Activated CD4-positive, alpha-beta T cell treated with anti-CD3 and anti-CD28 coated beads, Interleukin-2, amount 10 ng/mL, durations not matched to agents 7 days and 5 days (primary cell): ENCODE measurements at places on chromosomes 1 and 21.

DNA sequence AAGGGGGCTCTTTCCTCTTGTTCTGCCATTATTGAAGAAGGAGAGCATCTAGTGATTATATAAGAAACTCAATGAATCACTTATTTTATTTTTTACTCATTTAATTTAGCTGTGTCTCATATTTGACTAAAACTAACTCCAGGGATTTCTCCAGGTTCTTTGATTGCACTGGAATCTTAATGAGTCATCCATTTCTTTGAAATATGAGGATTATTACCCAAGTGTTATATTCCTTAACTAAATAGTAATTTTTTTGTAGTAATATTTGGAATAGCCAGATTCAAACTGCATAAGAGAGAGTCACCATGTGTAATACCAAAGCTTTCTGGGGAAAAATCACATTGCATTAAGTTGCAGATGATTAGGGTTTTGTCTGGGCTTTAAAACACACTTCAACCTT is 59.5 kb downstream of the NTMT2 start:
- no peak for DNase-seq

DNA sequence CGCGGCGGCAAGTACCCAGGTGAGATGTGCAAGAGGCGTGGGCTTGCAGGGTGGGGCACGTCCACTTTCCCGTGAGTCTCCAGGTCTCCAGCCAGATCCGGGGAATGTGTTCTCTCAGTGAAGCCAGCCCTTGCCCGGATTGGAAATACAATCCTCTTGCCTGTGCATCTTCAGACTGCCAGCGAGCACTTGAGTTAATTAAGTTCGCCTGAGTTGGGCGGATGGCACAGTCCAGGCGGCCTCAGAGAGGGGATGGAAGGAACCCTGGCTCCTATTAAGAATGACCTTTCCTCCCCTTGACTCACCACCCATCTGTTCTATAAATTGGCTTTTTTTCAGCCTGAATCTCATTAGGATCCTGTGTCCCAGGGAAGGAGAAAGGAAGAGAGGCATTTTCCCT is 33.3 kb upstream of the CNTN2 start:
- no peak for DNase-seq

DNA sequence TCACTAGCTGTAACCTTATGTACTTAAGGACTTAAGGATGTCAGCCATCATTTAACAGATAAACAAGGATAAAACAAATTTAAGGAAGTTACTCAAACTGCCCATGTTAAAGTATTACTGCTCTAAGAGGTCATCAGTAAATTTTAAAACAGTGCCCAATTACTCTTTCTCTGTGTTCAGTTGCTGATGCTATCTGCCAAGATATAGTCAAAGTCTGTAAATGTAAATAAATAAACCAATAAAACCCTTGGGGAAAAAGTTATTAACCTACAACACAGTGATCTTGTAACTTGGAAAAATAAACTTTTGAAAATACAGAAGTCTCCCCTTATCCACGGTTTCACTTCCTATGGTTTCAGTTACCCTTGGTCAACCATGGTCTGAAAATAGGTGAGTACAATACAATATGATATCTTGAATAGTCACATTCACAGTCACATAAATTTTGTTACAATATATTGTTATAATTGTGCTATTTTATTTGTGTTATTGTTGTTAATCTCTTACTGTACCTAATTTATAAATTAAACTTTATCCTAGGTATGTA is 501.8 kb downstream of the LMO4 start:
- DNase-seq, result no peak

DNA sequence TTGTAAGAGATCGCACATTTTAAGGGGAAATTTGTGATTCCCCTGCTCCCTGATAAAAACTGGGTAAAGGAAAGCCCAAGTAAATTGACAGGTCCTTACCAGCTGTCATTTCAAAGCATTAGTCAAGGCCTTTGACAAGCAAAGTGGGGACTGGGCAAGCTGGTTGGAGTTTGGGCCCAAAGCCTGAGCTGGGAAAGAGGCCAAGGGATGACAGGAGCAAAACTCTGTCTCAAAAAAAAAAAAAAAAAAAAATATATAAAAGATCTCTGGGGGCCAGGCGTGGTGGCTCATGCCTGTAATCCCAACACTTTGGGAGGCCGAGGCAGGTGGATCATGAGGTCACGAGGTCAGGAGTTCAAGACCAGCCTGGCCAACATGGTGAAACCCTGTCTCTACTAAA is 36.9 kb downstream of the SLC2A1 start:
- no peak for DNase-seq

DNA sequence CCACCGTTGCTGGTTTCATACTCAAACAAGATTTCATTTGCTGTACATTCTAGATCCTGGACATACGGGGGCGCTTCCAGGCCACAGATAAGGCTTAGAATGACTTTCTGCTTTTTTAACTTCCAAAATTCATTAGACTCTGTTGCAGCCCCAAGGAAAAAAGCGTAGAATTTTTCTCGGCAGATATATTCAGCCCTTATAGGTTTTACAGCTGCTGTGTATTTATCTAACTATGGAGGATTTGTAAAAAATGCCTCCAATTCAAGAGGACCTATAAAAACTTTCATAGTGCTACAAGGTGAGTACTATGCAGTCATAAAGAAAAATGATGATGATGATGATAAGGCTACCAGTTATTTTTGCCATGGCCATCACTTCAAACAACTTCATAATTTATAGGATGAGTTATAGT is 51.6 kb downstream of the SLC30A10 start:
- DNase-seq, result no peak

DNA sequence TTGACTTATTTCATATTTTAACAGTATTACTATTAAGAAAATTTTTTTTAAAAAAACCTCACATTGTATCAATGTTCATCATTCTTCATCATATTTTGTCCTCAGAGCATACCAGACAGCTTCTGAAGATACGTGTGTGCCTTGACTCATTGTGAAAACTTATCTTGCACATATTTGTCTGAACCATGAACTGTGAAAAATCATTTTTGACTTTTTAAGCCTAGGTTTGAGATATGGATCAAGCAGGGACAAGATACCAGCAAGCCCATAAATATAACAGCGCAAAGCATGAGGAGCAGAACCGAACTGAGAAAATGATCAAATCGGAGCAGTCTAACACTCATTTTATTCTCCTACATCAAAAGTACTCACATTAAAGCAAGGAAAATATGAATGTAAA is 506.0 kb downstream of the BRINP3 start:
- no peak for DNase-seq

GRCh38 chr1:89339039-89339438 is 24.8 kb upstream of the GBP6 start:
- DNase-seq, result no peak

DNA sequence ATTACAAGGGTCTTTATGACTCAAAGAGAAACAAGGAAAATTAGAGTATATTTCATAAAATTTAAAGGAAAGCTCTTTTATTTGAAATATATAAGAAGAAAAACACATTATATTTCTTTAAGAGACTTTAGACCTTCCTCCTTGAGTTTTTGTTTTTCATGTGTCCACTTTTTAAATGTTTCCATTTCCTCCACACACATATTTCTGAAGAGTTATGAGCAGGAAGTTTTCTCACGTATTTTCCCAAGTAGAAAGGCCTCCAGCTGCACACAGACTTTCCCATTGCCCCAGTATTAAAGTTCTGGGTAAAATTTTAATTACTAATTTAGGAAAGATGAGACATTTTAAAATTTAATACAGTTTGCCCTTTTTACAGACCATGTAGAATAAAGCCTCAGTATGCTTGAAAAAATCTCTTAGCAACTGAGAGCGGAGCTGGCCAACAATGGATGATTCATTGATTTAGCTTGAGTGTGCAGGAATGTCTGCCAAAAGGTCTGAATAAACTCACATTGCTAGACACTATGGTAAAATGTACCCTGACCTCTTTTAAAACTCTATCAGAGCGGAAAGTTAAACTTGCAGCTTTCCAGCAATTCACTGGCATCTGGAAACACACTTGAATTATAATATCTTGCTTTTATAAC is 57.9 kb downstream of the DDAH1 start:
- DNase-seq, result no peak

- no peak for DNase-seq
These were observed 51.1 kb downstream of the CASZ1 start for GRCh38 chr1:10745383-10745782.

DNA sequence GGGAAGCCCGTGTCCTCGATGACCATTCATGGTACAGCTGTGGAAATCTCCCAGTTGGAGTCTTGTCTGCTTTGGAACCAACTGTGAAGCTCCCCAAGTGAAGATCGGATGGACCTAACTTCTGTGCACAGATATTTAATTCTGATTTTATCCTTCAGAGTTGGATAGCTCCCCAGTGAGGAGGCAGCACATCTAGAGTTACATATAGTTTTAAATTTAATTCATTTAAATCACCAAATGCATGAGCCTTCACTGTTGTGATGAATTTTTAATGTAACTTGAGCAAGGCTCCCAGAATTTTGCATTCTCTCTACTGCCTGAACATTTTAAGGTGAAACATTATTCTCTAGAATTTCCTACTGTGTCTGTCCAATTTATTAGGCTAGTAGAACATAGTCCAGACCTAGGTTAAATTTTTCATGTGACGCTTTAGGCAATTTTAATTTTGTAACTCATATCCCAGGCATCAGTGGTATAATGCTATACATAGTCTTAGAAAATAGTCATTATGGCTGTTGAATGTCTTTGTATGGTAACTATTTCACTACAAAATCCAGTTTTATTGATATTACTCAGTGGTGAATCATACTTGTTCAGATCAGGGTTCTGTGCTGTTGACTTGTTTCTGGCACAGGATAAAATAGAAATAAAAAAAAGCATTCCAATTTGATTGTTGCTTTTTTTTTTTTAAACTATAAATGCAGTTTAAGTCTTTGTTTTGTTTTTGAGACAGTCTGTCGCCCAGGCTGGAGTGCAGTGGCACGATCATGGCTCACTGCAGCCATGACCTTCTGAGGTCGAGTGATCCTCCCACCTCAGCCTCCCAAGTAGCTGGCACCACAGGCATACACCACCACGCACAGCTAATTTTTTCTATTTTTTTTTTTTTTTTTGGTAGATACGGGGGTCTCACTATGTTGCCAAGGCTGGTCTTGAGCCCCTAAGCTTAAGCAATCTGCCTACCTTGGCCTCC is 66.9 kb downstream of the PRDM2 start:
- no peak for DNase-seq

- no peak for DNase-seq
These were observed 650.8 kb downstream of the PLPP3 start for GRCh38 chr1:55928576-55928975.

DNA sequence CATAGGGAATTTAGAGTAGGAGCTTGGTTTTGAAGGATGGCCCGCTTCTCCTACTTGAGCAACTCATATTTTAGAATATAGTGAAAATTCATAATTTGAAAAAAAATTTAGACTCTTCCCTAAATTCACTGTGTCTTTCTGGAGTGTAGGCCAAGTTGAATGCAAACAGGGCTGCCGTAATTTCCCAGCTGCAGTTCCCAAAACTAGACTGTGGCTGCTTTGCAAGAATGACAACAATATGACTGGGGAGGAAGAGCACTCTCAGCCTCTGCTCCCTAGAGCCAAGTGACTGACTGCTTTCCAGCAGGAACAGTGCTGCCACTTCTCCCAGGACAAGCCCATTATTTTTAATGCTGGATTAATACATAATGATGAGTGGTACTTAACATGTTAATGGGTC is 209.0 kb downstream of the RHOU start:
- no peak for DNase-seq

GRCh38 chr1:116951200-116951935 is 41.7 kb downstream of the PTGFRN start:
- DNase-seq, result no peak

DNA sequence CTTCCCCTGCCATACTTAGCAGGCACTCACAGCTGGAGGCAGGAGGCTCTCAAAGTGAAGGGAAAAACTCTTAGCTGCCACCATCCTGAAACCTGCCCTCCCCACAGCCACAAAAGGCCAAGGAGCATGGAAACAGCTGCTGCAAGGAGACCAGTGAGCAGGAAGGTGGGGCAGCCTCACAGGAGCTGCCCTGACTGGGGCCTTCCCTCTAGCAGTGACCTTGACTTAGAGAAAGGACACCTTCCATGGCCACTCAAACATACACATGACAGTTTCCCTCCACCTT is 126.3 kb downstream of the HIVEP3 start:
- DNase-seq, result no peak

- DNase-seq, result no peak
These were observed 8.7 kb downstream of the PLEKHA6 start for GRCh38 chr1:204350857-204351573.

DNA sequence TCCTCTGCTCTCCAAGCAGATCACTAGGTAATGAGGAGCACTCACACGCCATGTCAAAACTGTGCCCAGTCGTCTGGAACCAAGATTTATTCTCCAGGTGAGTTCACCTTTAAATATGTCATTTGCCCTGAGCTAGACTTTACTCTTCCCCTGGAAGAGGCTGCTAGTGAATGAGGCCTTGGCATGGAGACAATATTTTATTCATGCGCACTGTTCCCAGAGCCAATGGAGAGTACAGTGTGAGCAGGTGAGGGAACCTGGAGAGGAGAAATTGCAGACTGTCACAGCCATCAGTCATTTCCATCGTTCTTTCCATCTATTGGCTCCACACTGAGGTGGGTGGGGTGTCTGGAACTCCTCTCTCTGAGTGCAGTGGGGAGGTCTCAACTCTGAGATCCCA is 333.6 kb downstream of the KCNH1 start:
- DNase-seq, result no peak

DNA sequence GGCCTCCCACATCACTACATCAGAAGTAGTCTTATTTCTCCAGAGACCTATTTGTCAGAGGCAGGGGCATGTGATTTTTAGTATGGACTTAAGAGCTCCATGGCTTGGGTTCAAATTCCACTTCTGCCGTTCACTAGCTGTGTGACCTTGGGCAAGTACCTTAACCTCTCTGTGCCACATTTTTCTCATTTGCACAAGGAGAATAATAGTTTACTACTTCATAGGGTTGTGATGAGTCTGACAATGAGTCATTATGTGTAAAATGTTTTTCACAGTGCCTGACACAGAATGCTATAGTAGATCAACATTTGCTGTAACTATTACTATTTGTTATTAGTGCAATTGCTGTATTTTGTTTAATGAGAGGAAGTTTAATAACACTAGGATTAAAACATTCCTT is 200.6 kb downstream of the PRDM2 start:
- DNase-seq, result no peak

- DNase-seq, result no peak
These were observed 30.1 kb upstream of the PTGFRN start for GRCh38 chr1:116879478-116880133.

- DNase-seq, result peak; percentile 13
These were observed 33.9 kb upstream of the LGALS8 start for GRCh38 chr1:236489710-236490377.

GRCh38 chr1:230701434-230701833 is 12.5 kb downstream of the AGT start:
- no peak for DNase-seq

GRCh38 chr1:15684468-15685291 is 560 bp downstream of the PLEKHM2 start:
- DNase-seq, result peak; percentile 42

GRCh38 chr1:20250340-20250989 is 40.2 kb upstream of the VWA5B1 start:
- DNase-seq, result no peak
